ENCODE measurements at places on chromosomes 1 and 21. TPM values are rescaled to one million over a fixed set of nuclear protein-coding genes. Genes with fewer than 3 reads are reported as not detected.

Gene GJA5
- not detected for polyA plus RNA-seq

Gene TXNIP
- 4,302 TPM for polyA plus RNA-seq

Gene HIVEP3
- polyA plus RNA-seq, result 7.5 TPM

Gene S100A9
- polyA plus RNA-seq, result 0.96 TPM

DNA sequence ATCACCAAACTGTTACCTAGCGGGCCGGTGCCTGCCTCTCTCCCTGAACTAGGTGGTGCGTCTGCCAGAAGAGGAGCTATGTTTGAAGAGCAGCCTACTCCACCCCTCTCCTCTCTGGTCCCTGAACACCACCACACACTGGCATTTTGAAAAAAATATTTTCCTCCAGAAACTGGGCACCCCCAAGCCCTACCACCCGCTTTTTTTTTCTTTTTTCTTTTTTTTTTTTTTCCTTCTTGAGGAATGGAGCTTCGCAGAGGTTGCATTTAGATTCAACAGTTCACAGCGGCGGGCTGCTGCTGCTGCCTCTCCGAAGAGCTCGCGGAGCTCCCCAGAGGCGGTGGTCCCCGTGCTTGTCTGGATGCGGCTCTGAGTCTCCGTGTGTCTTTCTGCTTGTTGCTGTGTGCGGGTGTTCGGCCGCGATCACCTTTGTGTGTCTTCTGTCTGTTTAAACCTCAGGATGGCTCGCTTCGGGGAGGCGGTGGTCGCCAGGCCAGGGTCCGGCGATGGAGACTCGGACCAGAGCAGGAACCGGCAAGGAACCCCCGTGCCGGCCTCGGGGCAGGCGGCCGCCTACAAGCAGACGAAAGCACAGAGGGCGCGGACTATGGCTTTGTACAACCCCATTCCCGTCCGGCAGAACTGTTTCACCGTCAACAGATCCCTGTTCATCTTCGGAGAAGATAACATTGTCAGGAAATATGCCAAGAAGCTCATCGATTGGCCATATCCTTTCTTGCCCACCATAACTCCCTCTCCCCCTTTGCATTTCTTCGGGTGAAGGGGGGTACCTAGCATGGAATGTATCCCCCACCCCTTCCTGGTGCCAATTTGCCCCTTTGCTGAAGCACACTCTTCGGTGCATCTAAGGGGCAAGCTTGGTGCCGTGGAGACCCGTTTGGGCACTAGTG is at the start of gene CACNA1E:
Gene CACNA1E, plus strand, starts transcription at position 233 of the 911 bp plus-strand sequence. Its CDS starts 228 bp downstream, at position 461.
- DNase-seq, result no peak

DNA sequence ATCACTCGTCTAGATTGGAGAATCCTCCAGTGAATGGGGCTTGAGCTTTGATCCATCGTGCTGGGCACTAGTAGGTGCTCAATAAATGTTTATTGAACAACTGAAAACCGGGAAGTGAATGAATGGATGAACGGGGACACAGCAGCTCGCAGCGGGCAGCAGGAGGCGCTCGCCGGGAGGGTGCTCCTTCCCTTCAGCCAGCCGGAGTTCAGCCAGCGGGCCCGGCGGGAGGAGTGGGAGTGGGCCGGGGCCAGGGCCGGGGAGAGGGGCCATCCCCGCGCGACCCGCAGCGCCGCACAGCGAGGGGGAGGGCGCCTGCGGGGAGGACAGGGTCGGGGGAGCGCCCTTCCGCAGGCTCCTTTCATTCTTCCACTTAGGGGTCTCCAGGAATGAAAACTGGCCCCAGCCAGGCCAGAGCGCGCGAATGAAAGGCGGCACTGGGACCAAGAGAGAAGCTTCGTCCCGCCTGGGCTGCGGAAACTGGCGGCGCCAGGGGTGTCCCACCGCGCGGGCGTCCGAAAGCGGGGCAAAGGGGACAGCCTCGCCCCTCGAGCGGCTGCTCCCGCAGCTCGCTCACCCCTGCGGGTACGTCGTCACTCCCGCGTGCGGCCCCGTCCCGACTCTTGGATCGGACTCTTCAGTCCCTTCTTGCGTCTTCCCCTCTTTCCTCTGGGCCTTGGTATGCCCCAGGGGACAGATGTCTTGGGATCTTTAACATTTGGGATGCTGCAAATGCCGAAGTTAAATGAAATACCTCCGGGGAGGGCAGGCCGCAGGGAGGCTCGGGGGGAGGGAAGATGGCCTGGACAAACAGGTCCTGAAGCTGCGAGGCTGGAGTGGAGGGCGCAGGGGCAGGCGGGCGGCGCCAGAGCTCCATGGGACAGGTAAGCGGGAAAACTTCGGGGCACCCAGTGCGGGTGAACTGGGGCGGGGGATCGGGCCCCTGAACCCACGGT is 3.6 kb upstream of the INAVA start:
- DNase-seq, result peak; percentile 20

DNA sequence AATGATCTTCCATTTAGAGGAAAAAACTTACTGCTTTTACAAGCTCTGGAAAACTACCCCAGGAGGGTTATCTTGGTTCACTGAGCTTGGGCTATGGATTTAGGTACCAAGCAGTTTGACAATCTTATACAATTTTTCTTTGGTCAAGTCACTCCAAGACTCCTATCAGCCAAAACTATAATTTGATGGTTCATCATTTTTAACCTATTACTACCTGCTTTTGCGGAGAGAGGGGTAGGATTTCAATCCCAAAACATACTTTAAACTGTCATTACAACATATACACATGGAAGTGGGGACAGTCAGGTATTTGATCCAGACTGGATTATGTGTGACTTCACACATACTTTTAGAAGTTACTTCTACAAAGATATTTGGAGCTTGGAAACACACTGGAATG is 71.8 kb downstream of the RUNX1 start:
- no peak for DNase-seq

DNA sequence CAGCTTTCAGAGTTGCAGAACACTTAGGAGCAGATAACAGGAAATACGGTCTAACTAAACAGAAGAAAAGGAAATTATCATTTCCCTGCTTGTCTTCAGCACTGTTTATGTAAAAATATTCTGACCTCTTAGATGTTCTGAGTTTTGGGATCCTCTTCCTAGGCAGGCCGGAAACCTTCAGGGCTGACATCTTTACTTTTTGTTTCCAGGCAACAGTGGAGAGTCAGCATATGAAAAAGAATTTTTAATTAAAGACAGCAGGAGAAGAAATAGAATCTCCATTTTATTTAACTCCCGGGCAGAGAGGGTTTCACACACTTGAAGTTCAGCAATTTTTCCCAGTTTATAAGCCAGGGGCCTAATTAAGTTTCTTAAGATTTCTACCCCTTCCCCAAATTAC is 5.1 kb upstream of the RIPPLY3 start:
- DNase-seq, result no peak

DNA sequence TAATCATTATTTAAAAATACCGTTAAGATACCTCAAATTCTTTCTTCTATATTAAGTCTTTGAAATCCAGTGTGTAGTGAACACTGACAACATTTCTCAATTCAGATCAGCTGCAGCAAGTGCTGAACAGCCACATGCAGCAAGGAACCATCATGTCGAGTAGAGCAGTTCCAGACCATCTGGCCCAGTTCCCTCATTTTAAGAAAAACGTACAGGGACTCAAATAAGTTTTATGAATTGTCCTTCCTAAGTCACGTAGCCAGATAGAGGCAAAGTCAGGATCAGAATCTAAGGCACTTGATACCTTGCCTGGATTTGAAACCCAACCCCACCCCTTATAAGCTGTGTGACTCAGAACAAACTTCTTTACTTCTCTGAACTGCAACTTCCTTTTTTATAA is 132.4 kb downstream of the PROX1 start:
- DNase-seq, result no peak

GRCh38 chr1:33466159-33466558 is 6.3 kb upstream of the ZSCAN20 start:
- no peak for DNase-seq

- DNase-seq, result no peak
Observed at GRCh38 chr1:193342811-193343210, 156.4 kb upstream of the B3GALT2 start.
